ENCODE measurements at places on chromosomes 16 and 17. TPM values are rescaled to one million over a fixed set of nuclear protein-coding genes. Genes with fewer than 3 reads are reported as not detected.

Gene PAFAH1B1
- 153 TPM for total RNA-seq

Gene ICAM2
- 586 TPM for total RNA-seq

Gene WSCD1
- total RNA-seq, result 45.7 TPM

Gene ELAC2
- total RNA-seq, result 71.6 TPM

Gene HNF1B
- not detected for total RNA-seq

Gene ITGAX
- 1.4 TPM for total RNA-seq

Gene CCDC200
- not detected for total RNA-seq

Gene TERB1
- not detected for total RNA-seq

Gene TBC1D26
- not detected for total RNA-seq

Gene MYH11
- not detected for total RNA-seq

Gene AANAT
- not detected for total RNA-seq

Gene IL34
- 0.23 TPM for total RNA-seq

Gene OTOP2
- total RNA-seq, result not detected

Gene CYB5B
- 169 TPM for total RNA-seq

Gene IGFALS
- not detected for total RNA-seq

Gene RBFOX1
- not detected for total RNA-seq

Gene C17orf67
- 5.6 TPM for total RNA-seq

Gene SEPTIN12
- not detected for total RNA-seq

Gene DDX28
- 7.9 TPM for total RNA-seq

Gene ZPBP2
- total RNA-seq, result not detected

Gene MPP3
- total RNA-seq, result 10.8 TPM

Gene KLHL36
- 38.8 TPM for total RNA-seq

Gene PRCD
- total RNA-seq, result not detected

Measured in endothelial cell of umbilical vein (primary cell).